ENCODE measurements at places on chromosomes 1 and 21.
A peak's percentile ranks its signal among the peaks of the same experiment; 100 is the strongest.

DNA sequence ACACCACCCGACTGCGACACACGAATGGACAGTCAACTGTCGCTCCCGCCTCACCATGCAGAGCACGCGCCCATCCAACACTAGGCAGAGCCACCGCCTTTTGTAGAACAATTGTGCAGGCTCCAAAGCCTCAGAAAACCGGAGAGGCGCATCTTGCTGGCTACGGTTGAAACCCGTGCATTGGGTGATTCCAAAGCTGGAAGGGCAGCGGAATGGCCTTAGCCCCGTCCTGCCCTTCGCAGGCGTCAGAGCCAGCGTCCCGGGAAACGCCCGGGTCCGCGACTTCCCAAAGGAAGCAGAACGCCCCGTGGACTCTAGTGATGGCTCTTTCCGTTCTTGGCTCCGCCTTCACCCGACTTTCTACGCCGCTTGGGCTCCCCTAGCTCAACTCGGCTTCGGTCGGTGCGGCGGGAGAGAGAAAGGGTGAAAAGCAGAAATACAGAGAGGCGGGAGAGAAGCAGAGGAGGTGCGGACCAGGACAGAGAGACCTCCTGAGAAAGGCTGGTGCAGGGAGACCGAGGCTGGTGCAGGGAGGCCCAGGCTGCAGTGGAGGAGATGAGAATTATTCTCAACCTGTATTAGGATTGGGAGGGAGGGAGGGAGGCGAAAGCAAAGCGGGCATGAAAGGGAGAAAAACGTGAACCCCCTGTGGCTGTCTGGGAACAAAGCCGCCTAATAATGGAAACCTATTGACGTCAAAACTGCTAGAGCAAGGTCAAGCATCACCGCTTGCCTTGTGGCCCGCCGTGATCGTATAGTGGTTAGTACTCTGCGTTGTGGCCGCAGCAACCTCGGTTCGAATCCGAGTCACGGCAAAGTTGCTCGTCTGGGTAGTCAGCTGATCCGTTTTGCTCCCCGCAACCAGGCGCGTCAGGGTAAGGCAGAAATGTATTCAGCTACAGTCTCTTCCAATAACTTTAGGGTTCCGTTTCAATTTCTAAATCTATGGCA lies 99.5 kb downstream of the PRKAB2 start:
- DNase-seq, result no peak

GRCh38 chr1:117231748-117232373 lies 21.1 kb upstream of the VTCN1 start:
- DNase-seq, result no peak

GRCh38 chr1:157132111-157132510 lies 6.1 kb downstream of the ETV3 start:
- no peak for DNase-seq

DNA sequence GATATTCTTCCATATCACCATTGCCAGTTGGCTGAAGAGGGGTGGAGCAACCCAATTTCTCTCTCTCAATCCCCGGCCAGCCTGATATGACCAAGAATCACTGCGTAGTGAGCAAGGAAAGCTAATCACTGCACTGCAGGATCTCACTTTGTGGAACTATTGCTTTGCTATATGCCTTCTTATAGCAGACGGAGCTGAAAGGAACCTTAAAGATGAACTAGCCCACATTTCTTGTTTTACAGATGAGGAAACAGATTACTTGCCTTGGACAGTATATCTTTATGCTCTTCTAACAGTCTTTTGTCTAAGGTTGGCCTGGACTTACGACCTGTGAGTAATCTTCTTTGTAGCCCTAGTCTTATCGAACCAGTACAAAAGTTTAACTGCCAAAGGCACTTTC lies 7.6 kb downstream of the APOBEC4 start:
- DNase-seq, result no peak

DNA sequence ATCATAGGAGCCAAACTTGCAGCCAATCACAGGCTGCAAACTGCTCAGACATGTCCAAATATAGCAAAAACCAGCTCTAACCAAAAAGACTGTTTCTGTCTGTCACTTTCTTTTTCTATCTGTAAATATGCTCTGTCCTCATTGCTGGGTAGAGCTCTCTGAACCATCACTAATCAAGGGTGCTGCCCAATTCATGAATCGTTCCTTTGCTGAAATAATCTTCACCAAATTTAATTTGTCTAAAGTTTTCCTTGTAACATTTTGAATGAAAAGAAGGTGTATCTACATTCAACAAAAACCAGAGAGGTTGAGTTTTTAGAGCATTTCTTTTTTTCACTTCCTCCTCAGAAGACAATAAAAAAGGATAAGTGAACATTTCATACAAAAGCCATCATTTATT lies 1221.7 kb upstream of the ADGRL2 start:
- no peak for DNase-seq

GRCh38 chr1:229169399-229169798 lies 101.5 kb upstream of the RAB4A start:
- no peak for DNase-seq

DNA sequence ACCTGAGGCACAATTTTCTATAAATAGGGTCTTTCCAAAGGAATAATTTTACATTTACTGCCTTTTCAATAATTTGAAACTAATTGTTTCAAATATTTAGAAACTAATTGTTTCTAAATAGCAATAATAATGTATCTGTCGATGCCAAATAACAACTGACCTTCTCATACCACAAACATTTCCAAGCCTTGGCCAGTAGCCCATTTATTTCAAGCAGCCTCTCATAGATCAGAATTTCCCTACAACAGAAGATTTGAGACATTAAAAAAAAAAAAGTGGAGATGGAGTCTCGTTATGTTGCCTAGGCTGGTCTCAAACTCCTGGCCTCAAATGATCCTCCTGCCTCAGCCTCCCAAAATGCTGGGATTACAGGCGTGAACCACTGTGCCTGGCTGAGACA lies 2.1 kb upstream of the GFI1 start:
- no peak for DNase-seq

- DNase-seq, result no peak
Measured at GRCh38 chr1:151714820-151715725, 1.5 kb downstream of the CELF3 start.

DNA sequence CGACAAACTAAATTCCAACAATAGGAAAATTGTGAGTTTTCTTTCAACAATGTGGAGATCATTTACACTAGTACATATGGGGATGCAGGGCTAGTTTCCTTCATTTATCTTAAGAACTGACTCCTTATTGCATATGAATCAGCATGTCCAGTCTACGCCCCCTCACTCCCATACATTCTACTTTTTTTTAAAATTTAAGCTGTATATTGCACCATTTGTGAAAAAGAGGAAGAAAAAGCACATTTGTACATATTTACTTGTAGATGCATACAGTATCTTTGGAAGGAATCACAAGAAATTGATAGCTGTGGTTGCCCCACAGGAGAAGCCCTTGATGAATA lies 15.9 kb downstream of the VPS26C start:
- DNase-seq, result no peak

DNA sequence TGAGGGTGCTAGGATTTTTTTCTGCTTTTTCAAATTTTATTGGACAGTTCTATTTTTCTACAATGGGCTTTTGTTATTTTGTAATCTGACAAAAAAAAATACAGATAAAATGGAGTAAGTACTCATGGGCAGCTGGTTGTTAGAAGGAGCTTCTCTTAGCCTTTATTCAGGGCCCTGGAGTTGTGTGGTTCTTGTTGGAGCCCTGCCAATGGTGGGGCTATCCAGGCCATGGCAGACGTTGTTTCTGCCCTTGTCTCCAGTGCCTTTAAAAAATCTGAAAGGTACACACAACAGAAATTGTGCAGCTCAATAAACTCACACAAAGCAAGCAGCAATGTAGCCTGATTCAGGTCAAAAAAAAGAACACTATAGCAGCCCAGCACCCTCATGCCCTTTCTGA lies 153.5 kb upstream of the GALNT2 start:
- no peak for DNase-seq

GRCh38 chr1:32151319-32151787 lies 28.1 kb upstream of the TXLNA start:
- peak; percentile 78 for DNase-seq

DNA sequence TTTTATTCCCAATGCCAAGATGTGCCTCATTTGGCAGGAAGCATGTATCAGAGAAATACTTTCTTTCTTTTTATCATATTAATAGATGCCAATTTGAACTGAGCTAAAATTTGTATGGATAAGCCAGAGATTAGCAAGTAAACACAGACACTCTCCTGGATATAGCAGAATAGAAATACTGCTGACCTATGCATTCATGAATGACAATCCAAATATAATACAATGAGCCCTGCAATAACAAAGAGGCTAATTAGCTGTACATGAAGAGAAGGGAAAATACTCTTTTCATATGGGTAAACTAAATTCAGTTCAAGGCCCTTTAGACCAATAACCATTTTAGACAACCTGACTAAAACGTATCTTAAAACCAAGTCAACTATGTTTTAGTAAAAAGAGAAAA lies 388.1 kb upstream of the NR5A2 start:
- no peak for DNase-seq

DNA sequence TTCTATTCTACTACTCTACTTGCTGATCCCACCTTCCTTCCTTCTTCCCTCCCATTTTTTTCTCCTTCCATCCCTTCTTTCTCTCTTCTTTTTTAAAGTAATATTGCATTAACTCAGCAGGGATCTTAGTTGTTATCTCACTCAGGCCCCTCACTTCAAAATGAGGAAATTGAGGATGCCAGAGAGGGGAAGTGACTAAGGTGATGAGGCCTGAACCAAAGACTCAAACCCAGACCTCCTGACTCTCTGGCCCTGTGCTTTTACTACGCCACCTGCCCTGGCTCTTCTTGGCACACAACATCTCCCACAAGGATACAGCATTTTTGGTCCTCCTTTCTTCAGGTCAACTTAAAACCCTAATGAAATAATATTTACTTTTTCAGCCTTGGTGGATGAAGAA lies 151.7 kb upstream of the ZNF648 start:
- DNase-seq, result no peak

GRCh38 chr21:34305605-34306604 lies 57.9 kb upstream of the KCNE2 start:
- DNase-seq, result peak; percentile 31

- no peak for DNase-seq
Measured at GRCh38 chr1:10904396-10905358, 107.8 kb upstream of the TARDBP start.

DNA sequence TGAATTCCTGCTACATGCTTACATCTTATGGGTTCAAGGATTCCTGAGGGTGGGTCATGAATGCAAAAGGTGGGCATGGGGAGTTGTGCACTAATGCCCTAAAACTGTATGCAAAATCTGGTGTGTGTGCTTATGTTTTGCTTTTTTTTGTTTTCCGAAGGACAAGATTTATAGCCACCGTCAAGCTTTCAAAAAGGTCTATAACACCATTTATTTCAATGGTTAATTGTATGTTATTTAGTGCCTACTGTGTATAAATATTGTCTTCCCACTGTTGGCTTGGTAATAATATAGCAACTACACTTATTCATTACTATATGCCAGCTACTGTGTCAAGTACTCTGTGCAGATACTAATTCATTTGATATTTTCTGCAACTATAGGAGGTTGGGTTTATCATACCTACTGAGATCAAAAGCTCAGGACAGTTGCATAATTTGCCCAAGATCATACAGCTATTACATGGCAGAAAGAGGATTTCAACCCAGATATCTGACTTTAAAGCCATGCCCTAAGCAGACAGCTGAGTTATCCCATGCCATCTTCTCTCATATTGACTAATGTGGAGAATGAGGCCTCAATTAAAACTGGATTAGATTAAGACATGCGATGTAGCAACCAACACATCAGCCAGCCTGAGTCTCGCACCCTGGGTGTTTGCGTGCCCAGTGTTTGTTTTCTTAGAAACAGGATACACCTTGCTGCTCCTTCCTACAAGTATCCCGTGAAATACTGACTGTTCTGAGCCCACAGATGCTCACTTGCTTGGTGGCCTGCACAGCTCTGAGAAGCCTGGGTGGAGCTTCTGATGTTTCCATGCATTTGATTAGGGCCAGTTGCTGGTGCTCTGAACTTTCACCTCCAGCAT lies 34.6 kb downstream of the GADD45A start:
- DNase-seq, result no peak

- peak; percentile 23 for DNase-seq
Measured at GRCh38 chr1:57848406-57848805, 424.5 kb upstream of the DAB1 start.

GRCh38 chr1:58818075-58818474 lies 34.2 kb upstream of the JUN start:
- DNase-seq, result peak; percentile 98

GRCh38 chr1:232017759-232018158 lies 391.2 kb downstream of the DISC1 start:
- DNase-seq, result no peak

DNA sequence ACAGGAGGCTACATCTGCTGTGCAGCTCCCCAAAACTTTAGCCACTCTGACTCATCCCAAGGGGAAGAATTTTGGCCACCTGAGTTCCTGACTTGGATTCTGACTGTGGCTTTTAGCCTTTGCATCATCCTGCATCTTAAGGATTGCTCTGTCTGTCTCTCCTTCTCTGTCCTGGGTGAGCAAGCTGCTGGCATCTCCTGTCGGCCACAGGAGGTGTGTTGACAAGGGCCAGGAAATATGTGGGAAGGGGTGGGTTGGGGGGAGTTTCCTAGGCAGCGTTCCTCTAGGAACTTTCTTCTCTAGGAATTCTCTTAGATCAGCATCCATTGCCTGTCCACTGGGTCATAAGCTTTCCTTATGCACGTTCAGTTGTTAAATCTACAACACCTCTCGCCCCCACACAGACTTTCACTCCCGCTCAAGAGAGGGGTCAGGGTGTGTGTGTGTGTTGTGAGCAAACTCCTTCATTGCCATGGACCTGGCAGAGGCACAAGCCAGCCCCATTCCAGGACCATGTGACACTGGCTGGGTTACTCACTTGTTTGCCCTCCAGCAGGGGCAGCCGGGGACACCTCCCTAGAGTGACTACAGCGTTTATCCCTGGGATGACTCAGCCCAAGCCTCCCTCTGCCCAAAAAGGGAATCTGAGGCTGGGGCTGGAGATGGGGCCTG lies 145.0 kb upstream of the DUSP10 start:
- DNase-seq, result peak; percentile 96

DNA sequence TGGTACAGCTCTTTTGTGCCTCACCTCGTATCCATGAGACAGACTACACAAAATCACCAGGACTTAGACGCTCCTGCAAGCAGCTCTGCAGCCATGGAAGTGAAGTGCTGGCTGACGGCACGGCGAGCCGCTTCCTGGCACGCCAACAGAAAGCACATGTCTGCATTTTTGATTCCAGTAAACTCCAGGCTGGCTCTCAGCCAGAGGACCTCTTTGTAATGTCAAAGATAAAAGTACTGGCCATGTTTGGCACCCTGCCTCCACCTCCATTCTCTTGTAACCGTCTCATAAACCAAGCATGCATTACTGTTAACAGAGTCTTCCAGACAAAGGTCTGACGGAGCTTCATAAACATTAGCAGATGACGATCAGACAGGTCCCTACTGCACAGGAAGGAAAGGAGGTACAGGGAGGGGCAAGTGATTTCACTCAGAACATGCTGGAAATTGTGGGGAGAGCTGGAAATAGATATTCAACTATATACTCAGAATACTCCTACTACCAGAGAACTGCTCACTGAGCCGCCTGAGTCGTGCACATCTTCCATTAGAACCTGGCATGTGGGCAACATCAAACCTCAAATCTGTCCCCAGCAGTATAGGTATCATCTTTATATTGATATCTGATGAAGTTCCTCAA lies 632.0 kb downstream of the SMYD3 start:
- DNase-seq, result peak; percentile 96

GRCh38 chr1:3922851-3923250 lies 22.8 kb upstream of the C1orf174 start:
- no peak for DNase-seq

Measured in fibroblast of skin of back (primary cell).